Lung microvascular endothelial cell (primary cell): ENCODE measurements at places on chromosomes 5 and 9.

DNA sequence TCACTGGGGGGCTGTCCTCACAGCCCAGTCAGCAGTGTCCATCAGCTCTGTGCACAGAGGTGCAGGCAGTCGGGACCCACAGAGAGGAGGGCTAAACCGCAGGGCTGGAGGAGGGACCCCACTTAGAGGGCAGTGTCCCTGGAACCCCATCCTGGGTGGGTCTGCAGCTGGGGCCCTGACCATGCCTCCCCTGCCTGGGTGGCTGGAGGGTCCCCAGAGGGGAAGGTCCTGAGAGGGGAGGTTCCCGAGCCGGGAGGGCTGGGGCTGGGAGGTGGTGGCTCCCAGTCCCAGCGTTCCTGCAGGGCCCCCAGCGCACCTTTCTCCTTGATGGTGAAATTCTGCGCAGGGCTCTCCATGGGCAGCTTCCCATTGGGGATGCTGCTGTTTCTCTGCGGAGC is 32.7 kb downstream of the EXOC3 start:
- DNase-seq = no peak

- no peak for DNase-seq
Measured at GRCh38 chr9:27426511-27427271, 97.4 kb upstream of the IFNK start.

DNA sequence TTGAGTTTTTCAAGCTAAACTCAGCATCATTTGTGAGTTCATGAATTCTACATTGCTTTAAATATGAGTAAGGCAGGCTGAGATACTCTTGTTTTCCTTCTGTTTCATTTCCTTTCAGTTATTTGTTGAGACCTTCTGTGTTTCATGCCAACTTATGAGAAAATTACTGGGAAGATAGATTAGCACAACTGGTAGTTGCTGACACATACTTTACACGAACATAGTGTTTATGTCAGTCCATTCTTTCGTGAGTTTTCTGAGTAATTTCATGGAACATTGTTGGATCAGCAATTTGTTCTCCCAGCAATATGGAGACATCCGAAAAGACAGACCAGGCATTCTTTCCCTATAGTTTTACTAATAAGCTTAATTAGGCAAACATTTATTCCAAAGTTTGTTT is 102.0 kb upstream of the SMC5 start:
- DNase-seq = peak; percentile 80

DNA sequence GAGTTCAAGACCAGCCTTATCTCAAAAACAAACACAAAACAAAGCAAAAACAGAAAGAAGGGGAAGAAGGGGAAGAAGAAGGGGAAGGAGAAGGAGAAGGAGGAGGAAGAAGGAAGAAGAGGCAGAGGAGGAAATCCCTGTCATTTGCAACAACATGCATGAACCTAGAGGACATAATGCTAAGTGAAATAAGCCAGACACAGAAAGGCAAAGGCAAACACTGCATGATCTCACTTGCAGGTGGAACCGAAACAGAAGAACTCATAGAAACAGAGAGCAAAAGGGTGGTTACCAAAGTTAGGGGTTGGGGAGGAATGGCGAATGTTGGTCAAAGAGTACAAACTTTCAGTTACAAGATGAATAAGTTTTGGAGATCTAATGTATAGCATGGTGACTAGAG is 135.4 kb downstream of the UGCG start:
- DNase-seq = no peak

DNA sequence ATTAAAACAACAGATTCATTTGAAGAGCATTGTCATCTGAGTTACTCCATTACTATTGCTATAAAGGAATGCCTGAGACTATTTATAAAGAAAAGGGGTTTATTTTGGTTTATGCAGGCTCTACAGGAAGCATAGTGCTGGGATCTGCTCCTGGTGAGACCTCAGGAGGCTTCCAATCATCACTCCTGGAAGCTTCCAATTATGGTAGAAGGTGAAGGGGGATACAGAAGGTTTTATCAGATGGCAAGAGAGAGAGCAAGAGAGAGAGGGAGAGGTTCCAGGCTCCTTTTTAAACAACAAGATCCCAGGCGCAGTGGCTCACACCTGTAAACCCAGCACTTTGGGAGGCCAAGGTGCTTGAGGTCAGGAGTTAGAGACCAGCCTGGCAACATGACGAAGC is 63.5 kb downstream of the ASS1 start:
- DNase-seq = no peak

GRCh38 chr5:76451031-76451701 is 48.1 kb downstream of the IQGAP2 start:
- no peak for DNase-seq

- DNase-seq = peak; percentile 52
Measured at GRCh38 chr5:116135344-116135743, 50.5 kb downstream of the COMMD10 start.

GRCh38 chr9:133261753-133262120 is 13.3 kb downstream of the ABO start:
- no peak for DNase-seq

DNA sequence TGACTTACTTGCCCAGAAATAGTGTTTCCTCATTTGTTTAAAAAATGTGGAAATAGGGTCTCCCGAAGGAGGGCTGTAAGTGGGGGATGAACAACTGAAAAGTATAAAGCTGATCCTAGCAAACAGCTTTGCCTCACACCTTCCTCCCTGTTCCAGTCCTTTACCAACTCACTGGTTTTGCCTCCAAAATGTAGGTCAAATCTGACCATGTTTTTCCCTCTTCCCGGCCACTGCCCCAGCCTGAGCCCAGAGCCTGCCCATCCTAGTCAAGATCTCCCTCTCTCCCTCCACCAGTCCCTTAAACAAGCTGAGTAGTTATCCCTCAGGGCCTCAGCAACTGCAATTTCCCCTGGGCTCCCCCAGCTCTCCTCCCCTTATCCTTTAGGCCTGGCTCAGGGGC is 82.4 kb upstream of the FBXW11 start:
- no peak for DNase-seq

- no peak for DNase-seq
Measured at GRCh38 chr5:31995006-31995405, 179.1 kb downstream of the GOLPH3 start.

DNA sequence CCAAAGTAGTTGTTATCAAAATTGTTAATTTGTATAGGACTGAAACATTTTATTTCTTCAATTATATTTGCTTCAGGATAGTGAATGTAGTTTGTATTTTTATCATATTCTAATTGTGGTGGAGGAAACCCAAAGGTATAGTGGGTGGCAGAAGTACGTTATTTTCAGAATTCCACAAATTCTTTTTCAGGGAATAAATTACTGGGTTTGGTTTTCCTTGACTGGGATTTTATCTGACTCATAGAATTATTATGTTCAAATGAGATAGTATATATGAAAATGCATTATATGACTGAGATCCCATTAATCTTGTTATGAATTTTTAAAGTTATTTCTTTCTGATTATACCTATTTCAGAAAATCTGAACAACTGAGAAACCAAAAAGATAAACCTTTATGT is 73.7 kb downstream of the VPS13A start:
- DNase-seq = no peak

- no peak for DNase-seq
Measured at GRCh38 chr9:107541523-107541922, 52.0 kb upstream of the KLF4 start.

GRCh38 chr5:180098991-180099732 is 27.6 kb upstream of the RNF130 start:
- no peak for DNase-seq

DNA sequence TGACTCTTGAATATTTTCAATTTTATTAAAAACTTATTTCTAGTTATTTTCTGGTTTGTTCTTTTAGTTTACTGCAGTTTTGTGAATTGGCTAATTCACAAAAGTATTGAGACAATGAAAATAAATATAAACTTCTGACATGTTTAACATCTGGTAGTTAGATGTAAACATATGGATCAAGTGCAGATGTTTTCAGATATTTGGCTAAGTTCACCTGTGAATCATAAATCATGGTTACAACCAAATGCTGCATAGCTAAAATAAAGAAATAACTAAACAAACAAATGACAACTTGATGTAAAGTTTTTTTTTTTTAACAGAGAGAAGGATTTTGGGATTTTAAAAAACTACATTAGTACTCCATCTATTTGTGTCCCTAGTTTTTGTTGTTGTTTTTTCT is 484.6 kb downstream of the SLCO4C1 start:
- DNase-seq = no peak

- no peak for DNase-seq
Measured at GRCh38 chr5:104353371-104353770, 790.8 kb upstream of the NUDT12 start.

DNA sequence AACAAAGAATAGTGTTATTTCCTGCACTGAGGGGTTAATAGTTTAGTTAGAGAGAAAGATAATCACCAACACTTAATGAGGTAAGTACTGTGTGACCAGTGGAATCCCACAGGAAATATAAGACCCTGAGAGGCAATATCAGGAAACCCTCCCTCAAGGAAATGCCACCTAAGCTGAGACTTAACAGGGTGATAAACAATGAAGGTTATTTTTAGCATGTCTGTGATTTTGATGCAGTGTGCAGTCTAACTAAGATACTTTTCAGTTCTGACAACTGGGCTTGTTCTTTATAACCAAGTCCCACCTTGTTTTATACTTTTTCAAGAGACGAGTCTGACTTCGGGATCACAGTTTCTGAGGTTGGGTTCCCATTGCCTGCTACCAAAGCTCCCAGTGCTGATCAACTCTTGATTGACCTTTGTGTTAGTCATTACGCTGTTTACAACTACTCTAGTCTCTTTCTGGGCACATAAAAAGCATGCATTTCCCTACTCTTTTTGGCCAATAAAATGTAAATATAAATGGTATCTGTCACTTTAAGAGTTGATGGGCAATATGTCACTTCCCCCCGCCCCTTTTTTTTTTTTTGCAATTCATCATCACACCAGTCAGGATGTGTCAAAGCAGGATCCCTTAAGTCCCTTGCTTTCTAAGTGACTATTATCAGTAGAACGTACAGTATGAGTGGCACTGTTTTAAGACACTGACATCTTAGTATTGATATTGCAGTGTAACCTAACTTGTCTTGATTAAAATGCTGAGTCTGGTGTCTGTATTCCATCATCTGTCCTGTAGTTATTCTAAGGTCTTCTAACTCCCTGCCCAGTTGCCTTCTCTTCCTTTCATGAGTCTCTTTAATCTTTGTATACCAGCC is 31.4 kb downstream of the C6 start:
- no peak for DNase-seq

DNA sequence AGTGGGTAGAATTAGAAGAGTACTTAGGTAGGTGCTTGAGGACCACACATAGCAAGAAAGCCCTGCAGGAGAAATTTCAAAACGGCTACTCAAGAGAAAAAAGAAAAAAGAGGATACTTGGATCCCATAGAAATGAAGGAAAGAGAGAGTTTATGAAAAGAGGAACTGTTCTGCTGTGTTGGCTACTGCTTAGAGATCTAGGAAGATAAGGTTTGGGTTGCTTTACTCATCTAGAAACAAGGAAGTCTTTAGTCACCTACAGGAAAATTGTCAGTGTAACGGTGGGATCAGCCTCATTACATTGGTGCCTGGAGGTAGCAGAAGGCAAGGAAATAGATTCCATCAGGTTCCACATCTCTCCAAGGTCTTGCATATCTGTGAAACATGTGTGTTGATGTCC is 14.8 kb upstream of the C5orf46 start:
- no peak for DNase-seq

DNA sequence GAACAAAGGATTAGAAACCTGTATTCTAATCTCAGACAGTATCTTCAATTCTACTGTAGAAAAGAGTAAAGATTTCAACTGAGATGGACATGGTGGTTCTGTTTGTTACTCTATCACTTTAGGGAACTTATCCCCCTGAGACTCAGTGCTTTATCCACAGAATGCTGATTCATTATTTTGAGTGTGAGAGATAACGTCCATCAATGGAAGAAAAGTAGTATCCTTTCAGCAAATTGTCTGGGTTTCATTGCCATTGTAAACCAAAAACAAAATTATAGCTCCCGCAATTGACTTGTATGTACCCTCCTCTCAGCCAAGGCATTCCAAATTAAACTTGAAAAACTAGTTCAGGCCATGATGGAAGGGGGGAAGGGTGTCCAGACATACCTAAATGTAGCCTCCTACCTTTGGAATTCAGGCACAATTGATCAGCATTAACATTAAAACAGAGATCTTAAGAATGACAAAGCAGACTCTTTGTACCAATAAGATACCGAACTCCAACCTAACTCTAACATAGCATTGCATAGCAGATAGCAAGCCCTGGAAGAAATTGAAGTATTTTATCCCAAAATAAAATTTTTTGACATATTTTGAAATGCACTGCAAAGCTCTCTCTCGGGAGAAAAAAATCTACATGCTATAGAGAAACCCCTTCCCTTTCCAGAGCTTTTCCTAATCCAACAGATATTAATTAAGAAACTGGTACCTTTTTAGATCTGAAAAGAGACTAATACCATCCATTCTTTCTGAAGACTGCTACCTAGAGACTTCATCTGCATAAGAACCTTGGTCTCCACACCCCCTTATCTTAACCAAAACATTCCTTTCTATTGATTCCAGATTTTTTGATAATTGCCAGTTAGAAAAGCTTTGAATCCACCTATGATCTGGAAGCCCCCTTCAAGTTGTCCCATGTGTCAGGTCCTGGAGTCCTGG is 1055.7 kb downstream of the PTPRD start:
- no peak for DNase-seq

DNA sequence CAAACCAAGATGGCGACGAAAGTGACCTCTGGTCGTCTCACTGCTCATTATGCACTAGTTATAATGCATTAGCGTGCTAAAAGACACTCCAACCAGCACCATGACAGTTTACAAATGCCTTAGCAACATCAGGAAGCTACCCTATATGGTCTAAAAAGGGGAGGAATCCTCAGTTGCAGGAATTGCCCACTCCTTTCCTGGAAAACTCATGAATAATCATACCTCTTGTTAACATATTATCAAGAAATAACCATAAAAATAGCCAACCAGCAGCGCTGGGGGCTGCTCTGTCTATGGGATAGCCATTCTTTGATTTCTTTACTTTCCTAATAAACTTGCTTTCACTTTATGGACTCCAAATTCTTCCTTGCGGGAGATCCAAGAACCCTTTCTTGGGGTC is 595.7 kb upstream of the KLF4 start:
- DNase-seq = no peak
